ENCODE measurements at places on chromosomes 2 and 18.

DNA sequence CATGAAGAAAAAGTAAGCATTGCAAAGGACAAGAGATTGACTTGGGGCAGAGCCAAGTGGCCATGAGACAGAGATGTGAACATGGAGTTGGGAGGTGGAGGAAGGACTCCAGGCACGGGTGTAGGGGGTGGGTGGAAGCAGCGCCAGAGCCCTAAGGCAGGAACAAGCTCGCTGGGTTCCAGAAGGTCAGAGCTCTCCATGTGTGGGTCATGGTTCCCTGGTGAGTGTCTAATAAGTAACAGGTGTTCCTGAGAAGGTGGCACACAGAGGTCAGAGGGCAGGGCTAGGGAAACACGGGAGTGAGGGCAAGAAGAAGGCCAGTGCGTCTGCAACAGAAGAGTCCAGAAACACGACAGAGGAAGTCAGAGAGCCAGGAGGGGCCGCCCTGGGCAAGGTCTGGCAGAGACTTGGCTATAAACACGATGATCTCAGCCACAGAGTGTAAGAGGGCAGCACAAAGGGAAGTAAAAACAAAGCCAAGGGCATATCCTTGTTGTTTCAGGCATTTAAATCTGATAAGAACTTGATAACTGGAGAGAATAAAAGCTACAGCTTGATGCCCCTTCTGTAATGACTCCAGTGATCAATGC, 260.8 kb downstream of the TGIF1 start:
- no peak for DNase-seq

GRCh38 chr2:169193618-169194017, 124.3 kb downstream of the DHRS9 start:
- DNase-seq: no peak

DNA sequence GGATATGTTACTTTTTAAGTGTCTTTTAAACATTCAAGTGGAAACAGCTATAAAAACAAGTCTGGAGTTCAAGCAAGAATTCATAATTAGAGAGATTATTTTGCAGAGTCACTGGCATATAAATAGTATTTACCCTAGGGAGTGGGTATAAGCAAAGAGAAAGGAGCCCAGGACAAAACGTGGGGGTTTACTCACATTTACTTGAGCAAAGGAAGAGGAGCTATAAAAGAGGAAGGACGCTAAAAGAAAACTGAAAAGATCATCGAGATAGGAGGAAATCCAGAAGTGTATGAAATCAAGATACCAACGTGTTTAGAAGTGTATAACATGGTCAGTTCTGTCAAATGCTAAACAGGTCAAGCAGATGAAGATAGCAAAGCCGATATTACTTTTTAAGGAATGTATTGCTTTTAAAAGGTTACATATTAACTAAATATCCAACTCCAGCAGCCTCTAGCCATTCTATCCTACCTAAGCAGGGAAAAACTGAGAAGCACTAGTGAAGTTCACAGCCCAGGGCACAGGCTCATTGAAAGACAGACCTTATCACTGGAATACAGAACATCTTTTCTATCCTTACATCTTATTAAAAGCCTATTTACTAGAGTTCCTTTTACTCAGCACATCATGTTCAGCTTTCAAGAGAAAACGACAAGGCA, 8.6 kb downstream of the KANSL1L start:
- DNase-seq: no peak

DNA sequence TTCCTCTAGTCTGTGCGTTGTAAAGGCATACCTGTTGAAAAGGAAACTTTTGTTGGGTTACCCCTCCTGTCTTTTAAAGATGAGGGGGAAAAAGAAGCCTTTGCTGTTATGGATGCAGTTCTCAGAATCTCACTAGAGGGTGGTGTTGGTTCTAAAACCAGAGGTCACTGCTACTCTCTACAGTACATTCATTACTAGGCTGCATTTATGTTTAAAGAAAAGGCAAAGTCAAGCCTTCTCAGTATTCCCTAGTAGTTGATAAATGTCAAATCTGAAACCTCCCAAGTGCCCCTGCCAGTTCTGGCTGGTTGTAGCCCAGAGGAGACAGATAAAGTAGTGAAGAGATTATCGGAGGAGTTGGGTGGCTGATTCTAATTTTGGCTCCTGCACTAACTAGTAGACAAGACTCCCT, 1.4 kb upstream of the PLCL1 start:
- DNase-seq: peak; percentile 62

DNA sequence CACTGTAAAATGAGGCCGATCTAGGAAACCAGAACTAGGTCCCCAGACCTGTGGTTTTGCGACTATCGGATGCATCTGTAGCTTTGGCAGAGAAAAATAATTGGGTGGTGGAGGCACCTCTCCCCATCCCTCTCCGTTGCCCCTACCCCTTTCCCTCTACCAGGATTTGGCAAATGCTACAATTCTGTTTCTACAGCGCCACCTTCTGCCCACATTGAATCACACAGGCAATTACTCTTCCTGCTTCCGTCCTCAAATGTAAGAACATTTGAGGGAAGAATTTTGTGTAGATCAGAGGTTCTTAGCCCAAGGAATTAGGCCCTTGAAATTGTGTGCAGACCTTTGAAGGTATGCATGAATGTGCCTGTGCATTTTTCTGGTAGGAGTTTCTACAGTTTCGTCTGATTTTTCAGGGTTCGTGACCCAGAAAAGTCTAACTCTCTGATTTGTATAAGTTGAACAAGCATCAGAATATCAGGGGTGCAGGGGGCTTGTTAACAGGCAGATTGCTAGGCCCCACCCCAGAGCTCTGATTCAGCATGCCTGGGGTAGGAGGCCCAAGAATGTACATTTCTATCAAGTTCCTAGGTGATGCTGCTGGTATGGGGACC, 11.2 kb downstream of the ATP6V1B1 start:
- peak; percentile 60 for DNase-seq

- no peak for DNase-seq
These were observed 11.9 kb downstream of the IL18RAP start for GRCh38 chr2:102434655-102435381.

DNA sequence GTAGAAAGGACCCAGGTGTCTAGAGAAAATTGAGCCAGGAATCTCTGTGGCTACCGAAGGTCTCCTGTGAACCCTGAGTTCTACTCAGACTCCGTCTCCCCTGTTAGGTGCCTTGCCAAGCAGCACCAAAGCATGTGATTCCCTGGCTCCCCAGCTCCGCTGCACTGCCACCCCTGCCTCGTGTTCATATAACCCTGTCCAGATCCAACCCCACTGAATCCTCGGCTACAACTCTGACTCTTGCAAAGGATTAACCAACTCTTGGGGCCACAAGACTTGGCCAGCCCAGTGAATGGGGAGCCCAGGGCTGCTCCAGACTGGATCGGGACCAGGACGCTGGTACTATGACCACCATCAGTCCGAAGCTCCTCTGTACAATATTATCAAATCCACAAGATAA, 37.3 kb upstream of the ACAA2 start:
- DNase-seq: no peak

GRCh38 chr2:95346738-95347671, 49.9 kb downstream of the KCNIP3 start:
- DNase-seq: no peak

DNA sequence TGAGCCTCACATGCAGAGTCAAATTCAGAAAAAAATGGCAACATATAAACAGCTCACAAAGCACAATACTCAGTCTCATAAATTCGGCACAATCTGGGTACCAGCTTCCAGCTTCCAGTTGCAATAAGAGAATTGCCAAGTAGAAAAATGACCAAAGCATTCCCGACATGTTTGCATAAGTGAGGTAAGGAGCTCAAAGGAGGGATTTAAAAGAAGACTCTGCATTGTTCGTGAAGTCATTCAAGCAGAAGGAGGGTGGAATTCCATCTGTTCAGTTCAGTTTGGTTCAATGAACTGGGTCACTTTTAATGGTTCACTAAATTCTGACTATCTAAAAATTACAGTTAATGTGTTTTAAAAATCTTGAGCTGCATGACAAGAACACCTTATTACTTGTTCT, 106.7 kb upstream of the KLHL14 start:
- peak; percentile 61 for DNase-seq

GRCh38 chr2:199810422-199811171, 40.4 kb downstream of the FTCDNL1 start:
- no peak for DNase-seq

GRCh38 chr2:121965661-121966060, 210.2 kb downstream of the TSN start:
- DNase-seq: no peak

DNA sequence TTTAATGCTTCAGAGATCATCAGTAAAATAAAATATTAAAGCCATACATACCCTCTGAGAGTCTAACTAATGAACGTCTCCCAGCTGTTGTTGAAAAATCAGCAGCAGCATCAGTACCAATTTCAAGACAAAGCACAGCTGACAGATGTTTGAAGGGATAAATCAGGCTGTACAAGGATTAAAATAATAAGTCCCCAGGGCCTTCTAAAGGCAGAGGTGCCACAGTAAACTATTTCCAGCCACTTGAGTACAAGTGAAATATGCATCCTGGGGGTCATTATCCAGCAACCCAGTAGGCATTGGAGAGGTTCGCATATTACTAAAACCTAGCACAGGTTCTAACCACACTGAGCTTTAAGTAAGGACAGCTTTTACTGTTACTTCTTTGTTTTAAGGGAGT, 76.9 kb downstream of the NXPH2 start:
- no peak for DNase-seq

GRCh38 chr18:46414863-46415262, 242.2 kb downstream of the LOXHD1 start:
- no peak for DNase-seq

- peak; percentile 49 for DNase-seq
These were observed 97.9 kb upstream of the SERTAD2 start for GRCh38 chr2:64751286-64752260.

DNA sequence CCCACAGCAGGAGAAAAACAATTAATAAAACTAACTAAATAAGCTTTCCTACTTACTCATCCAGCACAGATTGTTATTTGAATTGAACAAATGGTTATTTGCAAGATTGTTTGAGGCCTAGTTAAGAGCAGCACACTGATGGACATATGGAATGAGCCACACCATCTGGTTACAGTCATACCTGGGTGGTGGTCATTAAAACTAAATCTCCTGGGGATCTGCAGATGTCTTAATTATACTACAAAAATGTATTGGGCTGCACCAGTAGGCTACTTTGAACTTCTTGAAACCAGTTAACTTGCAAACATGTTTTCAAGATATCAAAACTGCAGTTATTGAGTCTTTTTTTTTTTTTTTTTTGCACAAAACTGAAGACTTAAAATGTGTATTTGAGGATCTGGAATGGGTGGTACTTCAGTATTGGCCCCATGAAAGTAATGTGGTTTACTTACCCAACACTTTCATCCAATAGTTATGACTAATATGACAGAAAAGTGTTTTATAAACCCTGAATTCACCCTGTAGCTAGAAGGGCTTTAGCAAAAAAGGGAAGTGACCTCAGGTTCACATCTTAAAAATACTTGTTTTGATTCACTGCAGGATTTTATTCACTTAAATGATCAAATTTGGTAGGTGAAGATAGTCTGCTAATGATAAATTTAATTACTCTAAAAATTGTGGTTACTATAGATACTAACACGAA, 10.8 kb downstream of the AGFG1 start:
- DNase-seq: no peak

Measured in astrocyte of the spinal cord (primary cell).